ENCODE measurements at places on chromosomes 2 and 18.
A peak's percentile ranks its signal among the peaks of the same experiment; 100 is the strongest.

- DNase-seq = no peak
Measured at GRCh38 chr2:108805782-108806181, 19.2 kb downstream of the CCDC138 start.

GRCh38 chr18:79597831-79598632, 81.6 kb upstream of the CTDP1 start:
- DNase-seq = no peak

DNA sequence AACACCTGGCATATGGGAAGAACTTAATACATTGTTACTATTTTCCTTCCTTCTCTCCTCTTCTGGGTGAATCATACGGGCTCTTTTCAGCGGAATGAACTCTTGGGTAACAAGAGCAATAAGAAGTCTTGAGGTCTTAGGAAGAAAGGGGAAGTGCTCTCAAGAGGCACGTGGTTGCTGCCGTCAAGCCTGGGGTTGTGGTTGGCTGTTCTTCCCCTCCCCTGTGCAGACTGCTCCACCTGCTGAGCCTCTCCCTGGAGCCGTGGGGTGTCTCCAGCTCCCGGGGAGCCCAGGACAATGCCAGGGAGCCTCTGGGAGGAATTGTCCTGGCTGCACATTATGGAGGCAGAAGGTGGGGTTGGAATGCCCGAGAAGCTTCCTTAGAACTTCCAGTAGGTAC, 19.4 kb downstream of the TOGARAM2 start:
- DNase-seq = peak; percentile 97

GRCh38 chr2:13539296-13539695, 822.6 kb downstream of the TRIB2 start:
- DNase-seq = no peak

GRCh38 chr2:102291319-102292075, 19.9 kb upstream of the IL1RL1 start:
- peak; percentile 86 for DNase-seq

DNA sequence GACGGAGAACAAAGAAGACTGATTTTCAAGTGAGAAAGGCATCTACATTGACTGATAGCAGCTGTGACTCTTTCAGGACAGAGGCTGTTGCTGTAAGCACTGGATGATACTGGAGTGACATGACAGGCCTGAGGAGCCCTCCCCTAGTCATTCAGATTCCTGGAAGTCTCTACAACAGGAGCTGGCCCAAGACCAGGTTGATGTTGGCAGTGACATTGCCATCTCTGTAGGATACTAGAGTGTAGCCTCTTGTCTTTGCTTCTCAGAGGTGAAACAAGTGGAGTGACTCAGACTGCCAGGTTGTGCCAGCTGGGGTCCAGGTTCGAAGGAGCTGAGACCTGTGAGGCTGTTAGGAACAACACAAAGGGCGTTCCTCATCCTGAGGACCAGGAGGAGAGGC, 44.7 kb upstream of the SH3RF3 start:
- DNase-seq = no peak

GRCh38 chr2:199979832-199980628, 24.6 kb downstream of the MAIP1 start:
- peak; percentile 78 for DNase-seq

DNA sequence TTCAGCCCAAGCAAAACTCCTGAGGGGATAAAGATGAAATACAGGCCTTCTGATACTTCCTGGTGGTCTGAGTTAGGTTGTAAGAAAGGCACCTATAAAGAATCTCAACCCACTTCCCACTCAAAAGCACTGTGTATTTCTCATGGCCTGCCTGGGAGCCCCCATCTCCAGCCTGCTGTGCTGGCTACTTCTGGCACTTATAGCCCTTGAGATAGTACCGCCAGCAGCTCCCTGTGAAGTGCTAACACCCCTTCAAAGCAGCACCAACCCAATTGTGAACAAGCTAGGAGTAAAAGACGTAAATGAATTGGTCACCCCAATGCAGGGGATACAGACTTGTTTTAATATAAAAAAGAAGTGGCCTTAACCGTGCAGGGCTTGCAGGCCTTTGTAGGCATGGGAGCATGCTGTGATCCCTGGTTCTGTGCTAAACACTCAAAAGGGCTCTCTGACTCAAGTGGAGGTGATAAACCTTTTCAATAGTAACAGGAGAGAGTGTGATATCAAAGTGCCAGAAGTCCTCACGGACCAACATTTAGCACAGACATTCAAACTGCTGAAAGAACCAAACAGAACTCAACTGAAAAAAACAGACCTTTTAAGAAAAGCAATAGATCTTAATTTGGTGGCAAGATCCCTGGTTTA, 80.8 kb downstream of the RTN4 start:
- DNase-seq = no peak

- DNase-seq = no peak
Measured at GRCh38 chr2:130334026-130334425, 8.7 kb upstream of the IMP4 start.

GRCh38 chr2:45683292-45683691, 31.8 kb downstream of the PRKCE start:
- DNase-seq = no peak

DNA sequence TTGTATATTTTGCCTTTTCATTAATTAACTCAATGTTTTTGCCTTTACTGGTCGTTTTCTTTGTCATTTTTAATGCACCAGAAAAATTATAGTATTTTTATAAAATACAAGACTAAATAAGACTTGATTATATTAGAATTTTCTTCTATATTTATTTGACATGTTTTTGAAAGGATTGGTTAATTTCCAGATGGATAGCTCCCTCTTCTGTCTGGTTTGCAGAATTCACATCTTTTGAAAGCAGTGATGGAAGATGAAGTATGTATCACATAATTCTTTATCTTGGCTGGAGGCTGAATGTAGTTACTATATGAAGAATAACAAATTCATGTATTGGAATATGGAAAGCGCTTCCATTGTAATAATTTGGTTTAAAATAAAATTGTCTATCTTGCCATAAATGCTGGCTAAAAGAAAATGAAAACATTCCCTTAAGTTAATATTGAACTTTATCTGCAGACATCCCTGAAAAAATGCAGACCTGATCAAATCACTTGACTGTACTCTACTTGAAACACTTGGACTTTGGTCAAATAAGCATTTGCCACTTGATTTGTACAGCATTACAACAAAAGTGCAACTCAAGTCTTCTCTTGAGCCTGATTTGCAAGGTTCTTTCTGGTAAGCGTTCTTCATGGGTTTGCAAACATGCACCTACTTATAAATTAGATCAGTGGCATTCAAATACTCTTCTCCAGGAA, 86.3 kb upstream of the EFEMP1 start:
- peak; percentile 37 for DNase-seq

GRCh38 chr2:124272261-124272841, 247.3 kb downstream of the CNTNAP5 start:
- DNase-seq = no peak

DNA sequence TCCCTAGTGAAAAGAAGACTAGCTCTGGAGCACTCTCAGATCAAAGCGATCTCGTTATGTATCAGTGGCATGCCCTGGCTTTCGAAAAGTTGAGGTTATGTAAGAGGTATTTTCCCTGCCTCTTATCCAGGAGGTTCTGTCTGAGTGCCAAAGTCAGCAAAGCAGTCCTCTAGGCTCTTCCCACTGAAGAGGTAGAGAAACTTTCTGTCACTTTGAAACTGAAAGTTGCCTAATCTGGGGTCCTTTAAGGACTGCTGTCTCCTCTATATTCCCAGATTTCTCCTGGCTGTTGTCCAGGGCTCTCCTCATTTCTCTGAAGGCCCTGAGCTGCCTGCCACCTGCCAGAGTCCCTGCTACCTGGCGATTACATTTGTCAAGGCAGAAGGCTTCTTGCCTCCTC, 96.3 kb downstream of the B3GNT2 start:
- DNase-seq = no peak

DNA sequence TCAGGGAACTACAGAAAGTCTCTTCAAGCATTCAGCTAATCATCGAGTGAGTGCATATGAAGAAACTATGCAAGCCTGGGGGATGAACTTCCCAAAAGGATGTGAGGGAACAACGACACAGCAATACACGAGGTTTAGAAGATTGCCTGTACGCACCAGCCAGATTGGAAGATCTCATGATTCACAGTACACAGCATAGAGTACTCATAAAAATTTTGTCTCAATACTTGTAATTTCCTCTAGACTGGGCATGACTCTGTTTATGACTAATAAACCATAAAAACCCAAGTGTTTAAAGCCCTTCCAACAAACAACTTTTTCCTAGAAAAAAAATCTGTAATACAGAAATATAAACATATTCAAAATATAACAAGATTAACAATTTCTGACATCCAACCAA, 279.7 kb downstream of the KCNJ3 start:
- DNase-seq = no peak

Measured in NB4 (cell line).